ENCODE measurements at places on chromosomes 1 and 21.

- DNase-seq, result no peak
These were observed 224.5 kb upstream of the NFIA start for GRCh38 chr1:60857851-60858250.

DNA sequence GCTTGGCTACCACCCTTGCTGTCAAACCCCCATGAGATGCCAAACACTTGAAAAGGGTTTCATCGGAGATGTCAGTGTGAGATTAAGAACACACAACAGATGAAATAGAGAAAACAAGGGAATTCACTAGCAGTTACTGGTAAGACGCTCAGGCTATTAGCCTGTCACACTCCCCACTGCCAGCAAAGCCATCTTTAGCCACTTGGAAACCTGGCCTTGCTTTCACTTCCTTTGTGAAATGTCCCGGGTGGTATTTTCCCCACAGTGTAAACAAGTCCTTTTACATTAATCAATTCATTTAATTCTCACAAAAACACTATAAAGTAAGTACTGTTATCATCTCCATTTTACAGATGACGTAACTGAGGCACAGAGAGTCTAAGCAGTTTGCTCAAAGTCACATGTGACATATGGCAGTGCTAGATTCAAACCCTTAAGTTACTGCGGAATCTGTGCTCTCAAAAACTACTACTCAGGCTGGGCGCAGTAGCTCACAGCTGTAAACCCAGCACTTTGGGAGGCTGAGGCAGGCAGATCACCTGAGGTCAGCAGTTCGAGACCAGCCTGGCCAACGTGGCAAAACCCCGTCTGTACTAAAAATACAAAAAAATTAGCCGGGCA lies 32.7 kb upstream of the KHDRBS1 start:
- DNase-seq, result no peak

DNA sequence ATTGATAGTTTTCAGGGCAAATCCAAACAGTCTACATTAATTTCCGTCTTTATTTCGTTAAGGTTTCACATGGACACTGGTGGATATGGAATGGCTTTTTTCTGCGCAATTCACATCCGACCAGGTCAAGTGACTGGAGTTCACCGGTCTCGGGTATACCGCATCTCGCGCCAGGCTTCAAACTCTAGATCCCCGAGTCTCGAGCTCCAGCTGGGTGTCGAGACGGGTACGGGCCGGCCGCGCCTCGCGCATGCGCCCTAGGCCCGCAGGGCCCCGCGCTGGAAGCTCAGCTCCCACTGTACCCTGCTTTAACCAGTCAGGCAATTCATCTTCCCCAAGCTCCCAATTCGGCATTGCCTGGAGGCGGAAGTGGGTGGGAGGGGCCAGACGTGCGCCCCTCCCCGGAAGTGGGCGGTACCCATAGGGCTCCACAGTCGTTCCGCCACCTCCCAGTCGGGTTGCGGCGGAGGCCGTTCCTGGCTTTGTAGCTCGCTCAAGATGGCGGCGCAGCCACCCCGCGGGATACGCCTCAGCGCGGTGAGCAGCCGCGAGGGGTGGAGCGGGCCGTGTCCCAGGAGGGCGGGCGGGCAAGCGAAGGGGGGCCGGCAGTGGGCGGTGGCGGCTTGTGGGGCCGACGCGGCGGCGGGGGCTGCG lies at the start of gene MORC3:
Gene MORC3, plus strand, starts transcription at position 431 of the 654 bp plus-strand sequence. Its CDS starts 68 bp downstream, at position 499.
- DNase-seq, result peak; percentile 99

DNA sequence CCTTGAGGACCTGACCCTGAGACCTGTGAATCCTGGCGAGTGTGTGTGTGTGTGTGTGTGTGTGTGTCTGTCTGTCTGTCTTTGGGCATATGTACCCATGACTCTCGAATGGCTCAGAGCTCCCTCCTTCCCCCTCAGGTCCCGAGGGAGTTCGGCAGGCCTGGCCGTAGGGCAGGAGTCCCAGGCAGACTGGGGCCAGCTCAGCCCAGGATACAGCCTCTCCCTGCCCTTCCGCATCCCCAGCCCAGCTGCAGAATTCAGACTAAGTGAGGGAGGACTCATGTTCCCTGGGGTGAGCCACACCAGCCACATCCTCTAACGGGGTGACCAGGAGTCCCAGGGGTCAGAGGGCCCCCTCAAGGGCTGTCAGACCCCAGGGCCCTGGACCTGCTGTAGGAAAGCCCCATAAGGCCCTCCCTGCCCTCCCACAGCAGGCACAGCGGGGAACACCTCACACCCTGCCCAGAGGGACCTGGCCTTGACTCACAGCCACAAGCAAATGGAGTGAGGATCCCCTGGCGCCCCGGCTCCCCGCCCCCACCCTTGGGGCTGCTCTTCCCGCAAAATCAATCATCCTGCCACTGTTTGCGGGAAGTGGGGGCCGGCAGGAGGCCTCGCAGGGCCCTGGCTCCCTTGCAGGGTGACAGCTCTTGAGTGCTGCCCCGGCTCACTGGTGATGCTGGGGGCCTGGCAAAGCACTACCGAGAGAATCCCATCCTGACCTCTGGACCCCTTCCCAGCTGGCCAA lies 101.7 kb upstream of the CASZ1 start:
- no peak for DNase-seq

- no peak for DNase-seq
These were observed 289.7 kb upstream of the NRIP1 start for GRCh38 chr21:15354516-15354915.

DNA sequence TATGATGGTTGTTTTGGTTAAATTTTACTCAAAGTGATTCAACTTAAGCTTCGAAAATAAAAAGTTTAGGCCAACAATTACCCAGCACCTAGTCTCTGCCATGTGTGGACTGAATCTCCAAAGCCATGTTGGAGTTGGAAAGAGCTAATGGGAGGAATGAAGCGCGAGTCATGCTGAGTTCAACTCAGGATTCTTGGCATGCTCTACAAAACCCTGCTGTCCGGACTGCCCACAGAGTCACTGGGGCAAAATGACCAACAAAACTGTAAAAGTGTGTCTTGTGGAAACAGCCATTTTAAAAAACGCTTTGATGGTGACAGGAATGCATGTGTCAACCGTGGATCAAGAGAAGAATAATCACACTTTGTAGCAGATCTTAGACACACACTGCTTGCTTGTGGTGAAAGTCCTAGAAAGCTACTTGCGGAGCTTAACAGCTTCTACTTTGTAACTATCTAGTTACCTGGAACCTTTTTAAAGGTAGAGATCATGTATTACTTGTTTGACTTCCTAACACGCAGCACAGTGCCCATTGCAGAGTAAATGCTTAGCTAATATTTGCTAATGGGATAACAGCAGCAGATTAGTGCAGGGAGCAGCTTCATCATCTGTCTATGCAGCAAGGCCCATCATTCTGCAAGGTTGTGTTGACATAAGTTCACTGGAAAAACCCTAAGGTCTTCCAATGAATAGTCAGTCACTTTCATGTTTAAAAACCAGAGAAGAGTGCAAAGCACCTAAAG lies 7.0 kb upstream of the GBP6 start:
- DNase-seq, result no peak

DNA sequence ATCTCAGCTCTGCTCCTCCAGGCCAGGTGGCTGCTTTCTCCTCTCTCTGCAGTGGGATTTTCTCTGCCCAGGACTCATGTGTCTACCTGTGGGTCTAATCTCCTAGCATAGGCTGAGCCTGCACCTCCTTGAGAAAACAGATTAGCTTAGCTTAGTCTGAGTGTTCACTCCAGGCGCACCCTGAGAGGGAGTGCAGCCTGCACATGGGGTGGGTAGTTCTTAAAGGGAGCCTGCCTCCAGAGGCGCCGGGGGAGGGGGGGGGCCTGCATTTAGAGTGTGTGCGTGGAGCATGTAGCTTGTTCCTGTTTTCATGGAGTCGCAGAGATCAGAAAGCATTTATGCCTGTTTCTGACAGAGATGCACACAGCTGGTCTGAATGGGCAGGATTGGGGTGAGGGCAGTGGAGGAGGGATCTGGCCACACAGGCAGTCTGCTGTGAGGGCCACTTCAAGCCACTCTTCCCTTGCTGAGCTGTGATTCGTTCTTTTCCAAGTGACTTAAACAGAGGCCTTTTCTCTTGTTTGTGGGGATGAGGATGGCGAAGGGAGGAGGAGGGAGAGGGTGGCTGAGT lies 45.2 kb downstream of the GALNT2 start:
- no peak for DNase-seq

GRCh38 chr1:17915511-17916197 lies 160.5 kb downstream of the ACTL8 start:
- DNase-seq, result no peak

DNA sequence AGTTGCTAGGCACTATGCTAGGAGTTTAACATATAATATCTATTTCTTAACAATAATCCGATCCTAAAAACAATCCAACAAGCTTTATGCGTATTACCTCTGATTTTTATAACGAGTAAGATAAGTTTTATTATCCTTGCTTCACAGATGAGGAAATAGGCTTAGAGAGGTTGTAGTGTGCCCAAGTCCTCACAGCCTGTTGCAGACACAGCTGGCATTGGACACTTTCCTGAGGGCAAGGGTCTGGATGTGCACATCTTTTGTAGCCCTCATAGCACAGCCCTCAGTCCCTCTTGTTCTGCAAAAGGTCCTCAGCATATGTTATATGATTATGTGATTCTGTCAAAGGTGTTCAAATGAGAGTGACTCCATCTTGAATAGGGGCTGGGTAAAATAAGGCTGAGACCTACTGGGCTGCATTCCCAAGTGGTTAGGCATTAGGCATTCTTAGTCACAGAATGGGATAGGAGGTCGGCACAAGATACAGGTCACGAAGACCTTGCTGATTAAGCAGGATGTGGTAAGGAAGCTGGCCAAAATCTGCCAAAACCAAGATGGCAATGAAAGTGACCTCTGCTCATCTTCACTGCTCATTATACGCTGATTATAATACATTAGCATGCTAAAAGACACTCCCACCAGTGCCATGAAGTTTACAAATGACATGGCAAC lies 75.7 kb upstream of the F3 start:
- no peak for DNase-seq

GRCh38 chr1:99644279-99645004 lies 1.5 kb upstream of the PALMD start:
- DNase-seq, result no peak

- DNase-seq, result no peak
These were observed 1.7 kb downstream of the PCNX2 start for GRCh38 chr1:233293556-233294446.

- DNase-seq, result no peak
These were observed 30.3 kb downstream of the SLX9 start for GRCh38 chr21:44969931-44970755.

DNA sequence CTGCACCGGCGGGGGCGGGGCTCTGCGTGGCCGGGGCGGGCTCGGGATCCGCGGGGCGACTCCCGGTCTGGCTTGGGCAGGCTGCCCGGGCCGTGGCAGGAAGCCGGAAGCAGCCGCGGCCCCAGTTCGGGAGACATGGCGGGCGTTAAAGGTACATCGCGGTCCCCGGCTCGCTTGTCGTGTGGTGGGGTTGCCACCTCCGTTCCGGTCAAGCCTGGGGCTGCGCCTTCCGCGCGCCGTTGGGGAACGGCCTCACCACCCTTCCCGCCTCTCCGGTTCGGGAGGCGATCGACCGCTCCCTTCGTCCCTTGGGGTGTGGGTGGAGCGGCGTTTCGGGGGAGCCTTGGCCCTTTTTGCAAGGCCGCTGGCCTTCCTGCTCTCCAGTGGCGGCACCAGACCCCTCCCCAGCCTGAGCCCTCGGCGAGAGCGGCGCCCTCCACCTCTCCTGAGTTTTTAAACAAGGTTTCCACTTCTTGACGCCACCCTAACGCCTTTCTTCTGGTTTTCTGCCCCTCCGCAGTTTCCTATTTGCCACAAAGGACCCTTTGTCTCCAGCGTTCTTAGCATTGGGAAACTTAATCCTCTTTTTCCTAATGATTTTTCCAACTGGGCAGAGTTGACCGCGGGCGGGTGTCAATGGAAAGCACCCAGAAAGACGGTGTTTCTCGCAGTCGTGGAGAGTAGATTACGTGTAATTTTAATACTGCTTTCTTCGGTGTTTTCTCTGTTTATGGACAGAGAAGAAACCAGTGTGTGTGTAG lies at the start of the genes LEPR and LEPROT:
Gene LEPR, plus strand, starts transcription at position 79 of the 761 bp plus-strand sequence. CDS start 144,898 bp downstream, outside the sequence.
Gene LEPROT, plus strand, starts transcription at position 79 of the 761 bp plus-strand sequence. Its CDS starts 57 bp downstream, at position 136.
- no peak for DNase-seq

DNA sequence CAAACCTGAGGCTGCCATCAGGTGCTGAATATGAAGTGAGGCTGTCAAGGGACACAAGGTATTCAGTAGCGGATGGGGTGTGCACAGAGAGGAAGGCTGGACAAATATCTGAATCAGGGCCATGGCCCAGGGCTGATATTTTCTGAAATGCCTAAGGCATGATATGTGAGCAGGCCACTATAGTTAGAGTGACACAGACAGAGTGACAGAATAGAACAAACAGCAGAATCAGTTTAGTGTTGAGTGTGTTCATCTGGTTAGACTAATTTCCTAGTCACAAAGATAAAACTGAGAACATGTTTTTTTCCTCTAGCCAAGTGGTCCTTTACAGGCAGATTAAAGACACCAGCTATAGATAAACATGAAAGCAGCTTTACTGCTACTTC lies 3.9 kb downstream of the OVAAL start:
- DNase-seq, result no peak

DNA sequence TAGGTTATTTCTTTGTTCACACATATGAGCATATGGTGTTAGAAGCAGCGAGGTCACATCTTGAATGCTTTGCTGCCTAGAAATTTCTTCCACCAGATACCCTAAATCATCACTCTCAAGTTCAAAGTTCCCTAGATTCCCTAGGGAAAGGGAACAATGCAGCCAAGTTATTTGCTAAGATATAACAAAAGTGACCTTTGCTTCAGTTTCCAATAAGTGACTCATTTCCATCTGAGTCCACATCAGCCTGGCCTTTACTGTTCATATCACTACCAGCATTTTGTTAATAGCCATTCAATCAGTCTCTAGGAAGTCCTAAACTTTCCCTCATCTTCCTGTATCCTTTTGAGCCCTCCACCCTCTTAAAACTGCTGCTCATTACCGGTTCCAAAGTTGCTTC lies 1502.5 kb downstream of the KCNT2 start:
- no peak for DNase-seq

- DNase-seq, result no peak
These were observed 7.6 kb downstream of the HTR6 start for GRCh38 chr1:19672237-19672636.

DNA sequence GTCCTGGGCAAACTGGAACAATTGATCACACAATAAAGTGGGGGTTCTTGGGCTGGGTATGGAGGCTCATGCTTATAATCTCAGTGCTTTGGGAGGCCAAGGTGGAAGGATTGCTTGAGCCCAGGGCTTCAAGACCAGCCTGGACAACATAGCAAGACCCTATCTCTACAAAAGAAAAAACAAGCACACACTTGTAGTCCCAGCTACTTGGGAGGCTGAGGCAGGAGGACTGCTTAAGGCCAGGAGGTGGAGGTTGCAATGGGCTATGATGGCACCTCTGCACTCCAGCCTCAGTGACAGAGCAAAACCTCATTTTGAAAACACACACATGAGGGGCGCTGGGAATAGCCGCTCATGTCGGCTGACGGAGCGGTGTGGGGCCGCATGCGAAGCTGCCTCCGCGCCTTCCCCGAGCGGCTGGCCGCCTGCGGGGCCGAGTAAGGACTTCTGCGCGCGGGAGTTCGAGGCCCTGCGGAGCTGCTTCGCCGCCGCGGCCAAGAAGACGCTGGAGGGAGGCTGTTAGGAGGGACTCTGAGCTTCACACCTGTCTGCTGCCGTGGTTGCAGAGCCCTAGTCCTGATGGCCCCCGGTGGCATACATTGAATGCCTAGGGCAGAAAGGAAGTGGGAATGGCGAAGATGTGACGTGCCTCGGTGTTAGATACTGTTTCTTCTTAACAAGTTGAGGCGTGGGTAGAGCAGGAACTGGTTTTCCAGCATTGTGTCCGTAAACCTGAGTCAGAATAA lies 59.5 kb downstream of the ACBD3 start:
- DNase-seq, result no peak

- no peak for DNase-seq
These were observed 258.9 kb downstream of the SETD4 start for GRCh38 chr21:35801391-35801790.

GRCh38 chr1:206512058-206512850 lies 4.9 kb downstream of the RASSF5 start:
- DNase-seq, result no peak
